CD8-positive, alpha-beta T cell (primary cell): ENCODE measurements at places on chromosomes 1 and 21. TPM values are rescaled to one million over a fixed set of nuclear protein-coding genes. Genes with fewer than 3 reads are reported as not detected.

The IFI44L gene
- total RNA-seq = 4.1 TPM

The CXADR gene
- total RNA-seq = 1.0 TPM

The EPHA8 gene
- total RNA-seq = not detected

The XKR8 gene
- total RNA-seq = 6.1 TPM

The ITGB2 gene
- total RNA-seq = 234 TPM

The RGS4 gene
- total RNA-seq = not detected

The KIF21B gene
- 63.5 TPM for total RNA-seq

The USH2A gene
- total RNA-seq = not detected

The MYCL gene
- 0.22 TPM for total RNA-seq

The IKBKE gene
- total RNA-seq = 24.6 TPM

GRCh38 chr1:175221557-175222175, 29.1 kb upstream of the KIAA0040 start:
- no peak for DNase-seq

DNA sequence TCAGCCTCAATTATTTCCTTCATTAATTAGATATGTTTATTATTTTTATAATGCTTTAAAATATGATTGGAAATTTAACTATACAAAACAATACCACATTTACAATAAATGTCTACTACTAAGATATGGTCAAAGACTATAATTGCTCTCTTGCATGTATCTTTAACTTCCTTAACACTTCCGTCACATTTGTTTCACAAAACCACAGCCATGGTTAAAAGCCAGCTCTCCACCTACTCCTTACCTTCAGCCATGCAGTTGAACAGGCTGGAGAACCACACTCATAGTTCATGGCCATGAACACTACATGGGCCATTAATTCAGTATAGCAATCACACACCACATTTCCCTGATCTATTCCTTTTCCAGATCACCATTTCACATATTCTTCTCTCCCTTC, 72.2 kb downstream of the NME7 start:
- DNase-seq = no peak

DNA sequence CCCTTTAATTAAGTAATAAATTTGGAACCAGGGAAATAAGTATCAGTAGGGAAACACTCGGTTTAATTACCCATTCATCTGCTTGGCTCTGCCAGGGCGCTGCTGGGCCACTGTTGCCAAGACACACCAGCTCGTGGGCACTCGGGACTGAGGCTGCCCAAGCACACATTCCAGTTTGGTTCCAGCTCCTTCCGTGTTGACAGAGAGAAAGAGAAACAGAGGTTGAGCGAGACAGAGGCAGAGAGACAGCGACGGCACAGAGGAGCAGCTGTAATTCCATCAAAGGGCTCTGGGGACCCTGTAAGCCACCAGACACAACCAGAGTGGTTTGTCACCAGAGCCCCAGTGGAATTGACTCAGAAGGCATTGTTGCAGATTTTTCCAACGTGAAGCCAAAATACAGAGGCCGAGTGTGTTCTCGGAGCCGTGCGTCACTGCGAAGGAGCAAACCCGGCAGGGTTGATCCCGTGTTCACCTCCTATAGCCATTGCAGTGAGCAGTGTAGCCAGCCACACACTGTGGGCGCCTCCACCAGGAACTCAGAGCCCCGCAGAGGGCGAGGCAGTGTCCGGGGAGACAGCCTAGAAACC, 33.5 kb downstream of the SYF2 start:
- DNase-seq = no peak

- DNase-seq = no peak
Measured at GRCh38 chr1:185775501-185775900, 41.3 kb downstream of the HMCN1 start.

GRCh38 chr1:97791251-97791650, 129.6 kb downstream of the DPYD start:
- no peak for DNase-seq

- DNase-seq = no peak
Measured at GRCh38 chr1:112904071-112904830, 51.7 kb downstream of the SLC16A1 start.

DNA sequence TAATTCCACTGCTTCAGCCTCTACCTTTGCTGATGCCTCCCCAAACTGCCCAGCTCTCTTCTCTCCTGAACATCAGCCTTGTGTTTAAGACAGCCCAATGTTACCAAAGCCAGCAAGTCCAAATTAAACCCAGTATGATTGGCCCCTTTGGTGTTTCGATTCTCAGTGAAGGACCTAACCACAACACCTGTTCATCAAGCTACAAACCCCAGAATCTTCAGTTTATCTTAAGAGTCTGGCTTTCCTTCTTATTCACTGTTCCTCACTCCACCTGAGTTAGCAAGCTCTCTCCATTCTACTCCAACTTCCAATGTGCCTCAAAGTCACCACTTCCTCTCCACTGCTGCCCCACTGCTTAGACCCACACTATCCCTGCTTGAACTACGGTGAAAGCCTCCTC, 25.5 kb upstream of the ITPKB start:
- no peak for DNase-seq

- no peak for DNase-seq
Measured at GRCh38 chr21:24693779-24694178, 913.5 kb downstream of the MRPL39 start.

- no peak for DNase-seq
Measured at GRCh38 chr1:213985209-213986019, 2.4 kb upstream of the PROX1 start.

DNA sequence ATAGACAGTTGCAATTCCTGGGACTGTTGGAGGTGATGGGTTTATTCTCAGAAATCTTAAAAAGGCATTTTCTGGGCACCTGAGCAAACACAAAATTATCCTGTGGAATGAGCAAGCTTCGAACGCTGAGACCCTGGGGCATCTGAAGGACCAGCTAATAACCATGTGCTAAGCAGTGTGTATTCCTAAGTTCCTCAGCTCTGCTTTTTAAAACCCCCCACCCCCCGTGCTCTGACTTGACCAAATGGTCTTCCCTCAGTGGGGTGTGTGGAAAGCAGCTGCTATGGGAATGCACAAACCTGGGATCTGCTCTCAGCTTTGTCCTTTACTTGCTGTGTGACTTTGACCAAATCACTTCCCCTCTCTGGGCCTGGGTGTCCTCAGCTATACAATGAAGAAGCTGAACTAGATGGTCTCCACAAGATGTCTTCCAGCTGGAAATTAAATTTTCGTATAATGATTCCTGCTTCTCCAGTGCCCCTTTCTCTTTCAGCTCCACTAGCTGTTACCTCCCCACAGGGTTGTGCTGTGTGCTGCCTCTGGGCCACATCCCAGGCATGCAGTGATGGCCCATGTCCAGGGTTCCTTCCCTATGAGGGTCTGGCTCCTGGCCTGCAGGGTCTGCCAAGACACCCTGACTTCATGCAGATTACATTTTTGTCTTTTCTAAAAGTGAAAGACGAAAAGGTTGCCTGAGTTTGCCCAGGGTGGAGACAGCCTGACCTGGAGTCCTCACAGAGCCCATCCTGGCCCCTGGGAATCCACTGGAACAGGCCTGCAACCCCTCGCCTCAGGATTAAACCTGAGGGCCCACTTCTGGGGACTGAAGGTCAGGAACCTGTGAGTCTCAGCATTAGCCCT, 14.9 kb upstream of the CD247 start:
- DNase-seq = no peak

DNA sequence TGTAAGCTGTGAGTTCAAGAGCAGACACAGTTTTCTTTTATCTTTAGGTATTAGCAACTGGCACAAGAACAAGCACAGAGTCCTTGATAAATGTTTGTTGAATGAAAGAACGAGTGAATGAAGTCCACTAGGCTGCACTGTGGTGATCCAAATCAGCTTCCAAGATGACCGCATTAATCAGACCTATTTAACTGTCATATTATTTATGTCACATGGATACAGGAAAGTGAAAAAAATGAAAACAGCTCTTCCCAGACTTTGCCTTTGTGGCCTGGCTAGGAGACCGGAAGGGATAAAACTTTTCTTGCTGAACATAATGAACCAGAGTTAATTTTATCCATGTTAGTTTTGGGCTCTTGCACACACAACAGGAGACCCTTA, 261.3 kb downstream of the TNR start:
- DNase-seq = no peak

- no peak for DNase-seq
Measured at GRCh38 chr1:161159913-161160243, 578 bp downstream of the USP21 start.

DNA sequence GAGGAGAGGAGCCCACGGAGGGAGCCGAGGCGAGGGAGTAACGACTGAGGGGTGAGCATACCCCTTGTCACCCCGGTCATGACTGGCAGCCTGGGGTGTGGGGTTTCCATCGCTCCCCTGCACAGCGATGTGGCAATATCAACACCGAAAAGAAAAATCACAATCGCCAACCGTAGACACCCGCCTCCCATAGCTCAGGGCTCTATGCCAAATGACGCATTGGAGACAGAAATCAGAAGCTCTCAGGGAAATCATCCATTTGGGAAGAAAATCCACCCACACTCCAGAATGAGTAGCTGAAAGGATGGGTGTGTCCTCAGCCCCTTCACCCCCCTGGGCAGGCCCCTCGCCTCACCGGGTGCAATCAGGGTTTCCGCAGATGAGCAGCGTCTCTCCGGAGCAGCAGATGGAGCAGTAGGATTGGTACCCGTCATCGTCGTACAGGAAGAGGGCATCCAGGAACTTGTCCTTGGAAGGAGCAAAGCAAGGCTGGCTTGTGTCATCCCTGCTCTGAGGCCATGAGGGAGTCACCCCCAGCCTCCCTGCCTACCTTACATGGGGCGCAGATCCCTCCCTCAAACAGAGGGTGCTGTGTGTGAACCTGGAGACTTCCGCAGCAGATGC, 2.5 kb downstream of the DNMT3L start:
- no peak for DNase-seq

DNA sequence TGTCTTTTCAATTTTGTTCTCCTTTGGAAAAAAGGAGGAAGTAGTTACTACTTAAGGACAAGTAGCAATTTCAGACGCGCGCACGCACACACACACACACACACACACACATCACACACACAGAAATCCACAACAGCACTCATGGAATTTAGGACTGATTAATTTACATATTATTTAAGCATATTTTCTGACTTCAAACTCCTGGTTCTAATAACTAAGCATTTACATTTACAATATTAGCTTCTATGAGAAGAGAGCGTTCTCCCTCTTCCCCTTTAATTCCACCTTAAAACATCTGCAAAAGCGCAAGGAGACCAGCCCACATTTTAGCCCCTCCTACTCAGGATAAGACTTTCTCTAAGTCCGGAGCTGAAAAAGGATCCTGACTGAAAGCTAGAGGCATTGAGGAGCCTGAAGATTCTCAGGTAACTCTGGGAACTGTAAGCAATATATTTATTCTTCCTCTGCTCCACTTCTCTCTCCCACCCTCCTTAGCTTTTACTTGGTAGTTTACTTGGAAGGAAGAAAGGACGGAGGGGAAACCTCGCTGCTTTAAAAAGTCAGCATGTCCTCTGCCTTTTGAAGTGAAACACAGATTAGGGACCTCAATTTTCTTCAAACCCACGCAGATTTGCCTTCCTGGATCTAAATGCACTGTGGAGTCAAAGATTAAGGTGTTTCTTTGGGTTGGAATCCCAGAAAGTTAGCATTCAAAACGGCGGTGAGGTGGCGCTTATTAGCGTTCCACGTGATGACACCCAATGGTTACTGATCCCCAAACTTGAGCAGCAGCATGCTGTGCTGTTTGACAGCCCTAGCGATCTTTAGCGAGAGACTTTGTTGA, at the start of gene PLA2G4A:
PLA2G4A (plus strand) TSS at position 339 of the 844 bp plus-strand sequence. CDS start 25,406 bp downstream, outside the sequence.
- DNase-seq = no peak

GRCh38 chr21:42061986-42062235, 9.2 kb upstream of the UMODL1 start:
- DNase-seq = no peak

- no peak for DNase-seq
Measured at GRCh38 chr1:24047110-24047477, 64.8 kb downstream of the MYOM3 start.

DNA sequence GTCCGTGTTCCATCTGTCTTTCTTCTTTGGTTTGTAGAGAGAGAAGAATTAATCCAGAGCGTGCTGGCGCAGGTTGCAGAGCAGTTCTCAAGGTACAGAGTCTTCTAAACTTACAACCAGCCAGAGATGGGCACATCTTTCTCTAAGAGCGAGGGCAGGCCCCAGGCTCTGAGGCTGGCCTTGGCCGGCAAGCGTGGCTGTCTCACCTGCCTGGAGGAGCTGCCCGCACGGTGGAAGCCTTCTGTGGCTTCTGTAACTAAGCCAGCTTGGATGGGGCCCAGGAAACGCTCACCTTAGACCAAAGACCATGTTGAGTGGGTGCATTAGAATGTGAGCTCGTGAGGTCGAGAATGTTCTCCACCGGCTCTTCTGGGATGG, 78.6 kb downstream of the PDE9A start:
- no peak for DNase-seq
